Suppressor macrophage (primary cell): ENCODE measurements at places on chromosomes 12 and 14.

- DNase-seq, result no peak
These were observed 4.6 kb upstream of the CEP128 start for GRCh38 chr14:80946187-80946586.

- DNase-seq, result no peak
These were observed 45.2 kb downstream of the FOXN3 start for GRCh38 chr14:89371585-89372511.

- DNase-seq, result no peak
These were observed 13.3 kb downstream of the REM2 start for GRCh38 chr14:22896356-22896755.

DNA sequence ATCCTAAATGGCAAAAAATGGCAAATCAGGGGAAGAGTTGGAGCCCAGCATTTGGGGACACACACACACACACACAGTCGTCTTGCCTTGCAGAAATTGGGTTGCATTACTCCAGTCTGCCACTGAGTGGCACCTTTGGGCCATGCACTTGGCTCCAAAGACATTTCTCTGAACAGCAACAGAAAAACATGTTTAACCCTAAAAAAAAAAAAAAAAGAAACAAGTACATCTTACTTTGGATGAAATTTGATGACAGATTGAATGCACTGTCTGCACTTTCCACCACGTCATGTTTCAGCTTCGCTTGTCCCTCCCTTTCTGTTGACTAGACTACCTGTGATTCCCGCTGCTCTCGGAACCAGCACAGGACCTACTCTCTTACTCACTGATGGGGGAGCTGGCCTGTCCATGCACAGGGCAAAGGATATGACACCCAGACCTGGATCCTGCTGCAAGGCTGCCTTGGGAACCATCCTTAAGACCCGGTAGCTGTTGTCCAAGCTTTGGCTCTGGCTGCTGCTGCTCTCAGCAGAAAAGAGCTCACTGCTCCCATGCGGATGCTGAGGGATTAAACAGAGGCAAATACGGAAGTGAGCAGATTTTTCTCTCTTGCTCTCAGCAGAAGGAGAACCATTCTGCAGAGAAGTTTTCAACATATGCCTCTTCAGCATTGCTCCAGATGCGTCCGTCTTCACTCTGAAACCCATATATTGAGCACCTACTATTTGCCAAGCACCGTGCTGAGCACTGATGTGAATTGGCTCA, 376.8 kb downstream of the DPF3 start:
- DNase-seq, result peak; percentile 83

- DNase-seq, result no peak
These were observed 1.8 kb downstream of the SH2B3 start for GRCh38 chr12:111407377-111408115.

DNA sequence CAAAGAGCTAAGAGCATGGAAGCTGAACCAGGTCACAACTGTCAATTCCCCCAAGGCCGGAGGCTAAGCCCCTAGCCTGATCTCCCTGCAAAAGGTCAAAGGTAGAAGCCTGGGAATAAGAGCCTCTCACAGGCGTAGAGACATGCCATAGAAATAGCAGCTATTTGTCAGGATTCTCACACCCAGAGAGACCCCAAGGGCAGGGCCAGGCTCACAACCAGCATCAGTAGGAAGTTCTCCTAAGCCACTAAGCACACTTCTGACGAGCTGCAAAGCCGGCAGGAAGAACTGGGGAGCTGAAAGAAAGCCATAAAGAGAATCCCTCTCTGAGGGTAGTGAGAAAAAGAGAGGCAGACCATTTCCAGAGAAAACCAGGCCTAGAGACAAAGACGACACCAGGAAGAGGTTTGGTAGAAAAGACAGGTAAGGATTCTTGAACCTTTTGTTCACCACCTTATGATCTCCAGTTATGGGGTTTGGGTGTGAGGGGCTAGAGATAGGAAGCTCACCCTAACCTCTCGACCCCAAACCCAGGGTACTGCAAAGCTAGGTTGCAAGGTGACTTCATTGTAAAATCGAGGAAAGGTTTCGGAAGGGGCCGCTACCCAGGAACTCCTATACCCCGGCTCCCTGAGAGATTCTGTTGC, 1.0 kb downstream of the SMARCC2 start:
- peak; percentile 29 for DNase-seq

DNA sequence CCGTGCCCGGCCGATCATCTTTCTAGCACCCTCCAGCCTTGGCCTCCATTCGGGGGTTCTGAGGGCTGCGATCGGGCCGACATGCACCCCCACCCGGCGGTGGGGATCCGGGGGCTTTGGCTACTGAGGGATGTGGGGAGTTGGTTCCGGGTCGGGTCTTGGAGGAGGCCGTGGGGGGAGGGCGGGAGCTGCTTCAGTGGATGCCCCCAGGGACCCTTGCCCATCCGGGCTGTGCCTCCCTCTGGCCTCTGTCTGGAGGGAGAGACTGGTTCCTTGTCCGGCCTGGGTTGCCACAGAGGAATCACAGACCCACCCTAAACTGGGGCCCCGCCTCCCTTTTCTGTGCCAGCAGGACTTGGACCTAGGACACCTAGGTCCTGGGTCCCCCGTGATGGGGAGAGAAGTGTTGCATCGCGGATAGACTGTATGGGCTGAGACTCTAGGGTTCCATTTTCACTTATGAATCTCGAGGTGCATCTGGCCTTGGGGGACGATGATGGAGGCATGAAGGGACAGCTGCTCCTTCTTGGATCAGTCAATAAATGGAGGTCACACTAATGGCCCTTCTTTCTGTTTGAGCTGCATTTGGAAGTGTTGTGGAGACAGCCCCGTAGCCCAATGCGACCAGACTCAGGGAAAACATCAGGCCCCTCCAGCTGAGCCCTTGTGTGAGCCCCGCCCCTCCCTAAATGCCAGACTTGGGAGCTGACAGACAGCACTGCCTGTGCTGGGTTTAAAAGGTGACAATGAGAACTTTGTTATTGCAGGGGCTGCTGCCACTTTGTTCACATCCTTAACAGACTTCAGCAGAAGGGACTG, 577 bp downstream of the DTX3 start:
- DNase-seq, result no peak

- peak; percentile 45 for DNase-seq
These were observed 5.0 kb downstream of the RNASE9 start for GRCh38 chr14:20555845-20556244.

DNA sequence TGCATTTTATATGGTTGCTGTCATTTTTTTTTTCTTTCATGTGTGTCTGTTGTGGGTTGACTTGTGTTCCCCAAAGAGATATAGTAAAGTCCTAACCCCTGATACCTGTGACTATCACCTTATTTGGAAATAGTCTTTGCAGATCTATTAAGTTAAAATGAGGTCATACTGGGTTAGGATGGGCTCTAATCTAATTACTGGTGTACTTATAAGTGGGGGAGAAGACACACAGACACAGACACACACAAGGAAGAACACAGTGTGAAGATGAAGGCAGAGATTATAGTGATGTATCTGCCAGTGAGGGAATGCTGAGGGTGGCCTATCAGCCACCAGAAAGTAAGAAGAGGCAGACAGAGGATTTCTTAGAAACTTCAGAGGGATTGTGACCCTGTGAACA, 318.4 kb upstream of the ATP2B1 start:
- DNase-seq, result no peak

- no peak for DNase-seq
These were observed 122.7 kb downstream of the DIP2B start for GRCh38 chr12:50627491-50627890.

- DNase-seq, result no peak
These were observed 12.3 kb downstream of the ZC2HC1C start for GRCh38 chr14:75081660-75082229.

DNA sequence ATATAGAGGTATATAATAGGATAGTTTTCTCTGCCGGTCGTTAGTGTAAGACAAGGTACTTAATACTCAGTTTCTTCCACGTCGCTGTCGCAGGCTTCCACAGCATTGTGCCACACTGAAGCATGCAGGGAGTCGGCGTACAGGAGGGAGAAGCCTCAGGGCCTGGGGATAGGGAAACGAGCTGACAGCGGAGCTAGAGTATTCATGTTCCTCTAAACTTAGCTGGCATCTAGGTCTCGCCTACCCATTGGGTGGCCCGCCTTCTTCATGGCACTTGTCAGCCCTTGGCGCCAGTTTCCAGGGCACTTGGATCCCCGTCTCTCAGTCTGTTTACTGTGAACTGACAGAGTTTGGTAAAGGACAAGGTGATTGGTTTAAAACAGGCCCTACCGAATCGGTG, 73.6 kb downstream of the GNS start:
- DNase-seq, result no peak

DNA sequence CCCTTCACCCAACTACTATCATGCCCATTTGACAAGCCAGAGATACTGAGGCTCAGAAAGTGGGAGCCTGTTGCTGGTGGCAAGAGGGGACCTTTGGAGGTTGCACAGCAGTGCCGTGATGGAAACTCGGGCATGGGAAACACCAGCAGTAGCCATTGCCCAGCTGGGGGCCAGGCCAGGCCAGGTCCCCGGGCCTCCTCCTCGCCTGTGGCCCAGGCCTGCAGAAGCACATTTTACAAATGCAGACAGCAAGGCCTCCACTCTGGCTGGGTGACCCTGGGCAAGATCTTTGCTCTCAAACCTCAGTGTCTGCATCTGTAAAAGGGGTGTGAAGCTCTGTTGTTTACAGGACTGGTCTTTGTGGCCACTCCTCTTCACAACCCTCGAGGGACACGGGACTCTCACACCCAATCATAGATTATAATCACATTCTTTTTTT, 4.5 kb upstream of the SH2B3 start:
- no peak for DNase-seq

GRCh38 chr12:122819209-122819785, 16.0 kb upstream of the HIP1R start:
- no peak for DNase-seq

GRCh38 chr12:25083211-25083610, 111.7 kb downstream of the DNAI7 start:
- DNase-seq, result no peak

- DNase-seq, result no peak
These were observed 4.3 kb downstream of the RIMBP2 start for GRCh38 chr12:130711756-130712155.

GRCh38 chr14:23076785-23077408, 18.0 kb downstream of the ACIN1 start:
- peak; percentile 59 for DNase-seq

DNA sequence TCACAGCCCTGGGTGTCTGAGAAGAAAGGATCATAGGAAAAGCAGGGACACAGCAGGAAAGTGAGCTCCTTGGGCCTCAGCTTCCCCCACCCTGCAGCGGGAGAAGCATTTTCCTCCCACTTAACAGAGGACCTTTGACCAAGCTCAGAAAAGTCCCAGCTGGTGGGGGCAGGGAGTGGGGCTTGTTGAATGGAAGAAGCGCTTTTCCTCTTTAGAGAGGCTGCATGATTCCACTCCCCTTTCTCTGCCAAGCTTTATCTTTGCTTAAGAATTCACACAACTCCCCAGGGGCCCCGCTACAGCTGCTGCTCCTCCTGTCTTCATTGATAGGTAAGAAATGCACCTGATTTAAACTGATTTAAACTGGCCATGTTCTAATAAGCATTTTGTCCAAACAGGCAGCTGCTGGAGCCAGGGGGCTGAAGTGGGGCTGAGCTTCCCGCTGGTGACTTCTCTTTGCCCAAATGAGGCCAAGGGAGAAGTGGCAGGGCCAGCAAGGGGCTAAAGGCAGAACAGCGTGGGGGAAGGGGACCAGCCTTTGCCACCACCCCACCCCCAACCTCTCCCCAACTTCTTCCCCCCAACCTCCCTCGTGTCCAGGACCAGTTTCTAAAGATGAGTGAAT, 1.7 kb upstream of the PAPLN start:
- no peak for DNase-seq
